ENCODE measurements at places on chromosomes 6 and 20.

GRCh38 chr6:81756690-81757089, 4.2 kb upstream of the TENT5A start:
- DNase-seq, result no peak

GRCh38 chr6:2447931-2448330, 202.5 kb upstream of the GMDS start:
- DNase-seq, result no peak

DNA sequence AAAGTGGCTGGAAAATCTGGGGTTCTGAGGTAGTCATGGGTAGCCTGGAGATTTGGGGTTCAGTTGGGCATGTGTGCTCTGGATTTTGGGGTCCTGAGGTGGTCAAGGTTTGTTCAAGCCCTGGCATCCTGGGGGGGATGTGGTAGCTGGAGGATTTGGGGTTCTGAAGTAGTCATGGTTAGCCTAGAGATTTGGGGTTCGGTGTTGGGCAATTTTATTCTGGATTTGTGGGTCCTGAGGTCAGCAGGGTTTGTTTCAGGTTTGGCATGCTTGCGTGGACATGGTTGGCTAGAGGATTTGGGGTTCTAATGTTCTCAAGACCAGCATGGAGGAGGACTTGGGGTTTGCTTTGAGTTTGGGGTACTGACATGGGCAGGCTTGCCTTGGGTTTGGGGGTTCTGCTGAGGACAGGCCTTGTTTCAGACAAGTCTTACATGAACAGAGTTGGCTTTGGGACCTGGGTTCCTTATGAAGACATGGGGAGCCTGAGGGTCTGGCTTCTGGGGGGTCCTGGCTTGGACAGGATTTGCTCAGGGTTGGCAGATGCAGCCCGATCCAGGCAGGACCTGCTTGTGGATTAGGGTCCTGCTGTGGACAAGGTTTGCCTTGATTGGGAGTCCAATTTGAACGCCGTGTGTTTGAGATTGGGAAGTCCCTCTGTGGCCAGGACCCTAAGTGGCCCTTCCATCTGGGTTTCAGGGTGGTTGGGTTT, 906 bp downstream of the ANKRD60 start:
- no peak for DNase-seq

DNA sequence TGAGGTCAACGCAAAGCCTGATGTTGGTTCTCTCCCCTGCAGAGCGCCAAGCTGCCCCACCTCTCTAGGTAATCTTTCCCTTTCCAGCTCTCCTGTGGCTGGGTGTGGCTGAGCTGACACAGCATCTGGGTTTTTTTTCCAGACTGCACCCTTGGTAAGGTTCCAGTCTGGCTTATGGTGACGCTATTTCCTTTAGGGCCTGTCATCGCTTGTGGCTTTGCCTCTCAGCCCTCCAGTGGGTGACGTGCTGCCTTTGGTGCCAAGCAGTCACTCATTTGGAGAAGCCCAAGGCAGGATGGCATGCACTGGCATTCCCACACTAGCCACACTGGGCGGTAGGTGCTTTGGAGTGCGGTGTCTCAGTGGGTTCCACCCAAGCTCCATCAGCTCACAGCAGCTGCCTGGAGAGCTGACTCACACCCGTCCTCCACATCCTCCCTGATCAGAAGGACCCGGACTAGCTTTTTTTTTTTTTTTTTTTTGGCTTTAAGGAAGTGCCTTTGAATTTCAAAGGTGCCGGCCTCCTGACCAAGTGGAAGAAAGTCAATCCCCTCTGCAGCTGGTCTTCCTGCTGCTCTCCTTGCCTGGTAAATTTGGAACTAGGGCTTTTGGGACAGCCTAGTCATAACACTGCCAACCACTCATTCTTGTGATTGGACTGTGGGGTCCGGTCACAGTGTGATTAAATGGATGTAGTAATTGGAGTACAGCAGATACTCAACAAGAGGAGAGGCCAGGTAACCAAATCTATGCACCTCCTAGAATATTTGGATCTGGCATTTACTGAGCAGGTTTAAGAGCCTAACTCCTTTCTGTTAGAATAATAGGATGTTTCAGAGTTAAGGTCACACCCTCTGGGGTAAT, 153.6 kb downstream of the CD83 start:
- no peak for DNase-seq

DNA sequence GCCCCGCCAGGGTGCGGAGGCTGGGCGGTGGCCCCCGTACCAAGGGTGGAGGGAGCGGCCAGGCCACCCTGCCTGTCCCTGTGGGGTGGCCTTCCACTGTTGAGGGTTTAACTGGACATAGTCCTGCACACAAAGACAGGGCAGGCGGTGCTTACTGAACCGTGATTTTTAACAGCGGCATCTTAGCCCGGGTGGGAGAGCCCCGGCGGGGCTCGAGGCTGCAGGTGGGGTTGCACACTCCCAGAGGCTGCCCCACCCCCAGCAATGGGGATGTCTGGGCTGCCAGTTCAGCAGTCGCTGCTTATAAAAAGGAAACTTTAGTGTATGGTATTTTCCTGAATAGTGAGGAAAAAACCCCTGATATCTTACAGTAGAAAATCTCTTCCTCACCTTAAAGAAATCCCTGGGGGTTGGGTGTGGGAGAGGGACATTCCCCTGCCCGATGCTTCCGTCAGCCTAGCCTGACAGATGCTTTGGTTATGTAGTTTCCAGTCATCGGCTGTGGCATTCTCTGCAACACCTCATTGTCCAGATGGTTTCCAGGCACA, 79.4 kb downstream of the IRF4 start:
- no peak for DNase-seq

Measured in renal pelvis (tissue), 12 donors.